Vagina (tissue), 2 donors: ENCODE measurements at places on chromosomes 11 and 22. TPM values are rescaled to one million over a fixed set of nuclear protein-coding genes. Genes with fewer than 3 reads are reported as not detected.

OR5A1 gene
- total RNA-seq, result not detected

JRKL gene
- 5.4 TPM for total RNA-seq

OR51M1 gene
- total RNA-seq, result not detected

CDC42BPG gene
- total RNA-seq, result 13.0 TPM

DNA sequence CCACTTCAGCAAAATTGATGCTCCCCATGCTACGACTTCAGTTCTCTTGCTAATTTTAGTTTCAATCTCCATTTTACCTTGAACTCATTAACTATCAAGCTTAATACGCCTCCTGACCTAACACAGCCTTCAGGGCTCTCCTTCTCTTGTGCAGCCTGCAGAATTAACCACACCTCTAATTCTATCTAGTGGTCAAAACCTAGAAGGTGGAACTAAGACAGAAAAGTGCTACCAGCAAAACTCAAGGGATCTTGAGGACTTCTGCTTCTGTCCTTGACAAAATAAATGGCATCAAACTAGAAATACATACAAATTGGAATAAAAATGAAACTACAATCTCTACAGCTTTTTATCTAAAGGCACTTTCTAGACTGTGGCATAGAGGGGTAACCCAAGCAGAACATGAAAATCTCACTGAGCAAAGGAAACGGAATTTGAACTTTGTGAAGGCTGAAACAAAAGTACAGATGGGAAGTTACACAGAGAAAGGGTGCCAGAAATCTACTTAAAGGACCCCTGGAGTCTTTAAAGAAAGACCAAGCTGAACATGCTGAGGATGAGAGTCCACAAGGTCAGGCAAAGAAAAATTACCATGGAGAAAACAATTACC, 10.7 kb downstream of the CWF19L2 start:
- no peaks in the 10 kb centered on the region for H3K27me3 ChIP-seq
- H3K4me1 ChIP-seq, result no peaks in the 10 kb centered on the region

GRCh38 chr22:28948424-28948823, 65.1 kb downstream of the ZNRF3 start:
- peaks cover 39% of the 10 kb centered on the region for H3K4me1 ChIP-seq
- DNase-seq, result no peak
- H3K4me3 ChIP-seq, result no peak overlapping the region
- no peaks in the 10 kb centered on the region for H3K36me3 ChIP-seq

DNA sequence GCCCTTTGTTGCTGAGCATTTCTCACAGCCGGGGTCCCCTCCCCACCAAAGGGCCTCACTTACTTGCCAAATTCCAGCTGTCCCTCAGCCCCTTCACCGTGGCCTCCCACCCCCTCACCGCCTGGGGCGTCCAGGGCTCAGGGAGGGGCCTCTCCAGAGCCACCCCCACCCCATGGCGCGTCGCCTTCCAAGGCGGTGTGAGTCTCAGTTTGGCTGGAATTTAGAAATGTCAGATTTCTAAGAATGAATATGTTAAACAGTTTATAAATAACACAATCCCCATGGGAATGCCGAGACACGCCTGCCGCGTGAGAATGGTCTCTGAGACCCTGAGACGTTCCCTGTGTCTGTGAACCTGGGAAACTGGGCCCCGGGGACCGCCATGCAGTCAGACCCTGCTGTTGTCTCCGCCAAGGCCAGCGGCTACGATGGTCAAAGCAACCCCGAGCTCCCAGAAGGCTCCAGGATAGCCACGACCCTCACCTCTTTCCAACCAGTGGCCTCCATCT, 28.9 kb downstream of the CELSR1 start:
- no peaks in the 10 kb centered on the region for H3K36me3 ChIP-seq
- DNase-seq, result no peak
- H3K4me3 ChIP-seq, result no peak overlapping the region

GRCh38 chr11:64851831-64852351, 7.4 kb upstream of the CDC42BPG start:
- no peak for DNase-seq
- peak overlapping the region; percentile 21 for H3K27ac ChIP-seq
- peaks cover 74% of the 10 kb centered on the region for H3K4me1 ChIP-seq
- H3K27me3 ChIP-seq, result no peaks in the 10 kb centered on the region

DNA sequence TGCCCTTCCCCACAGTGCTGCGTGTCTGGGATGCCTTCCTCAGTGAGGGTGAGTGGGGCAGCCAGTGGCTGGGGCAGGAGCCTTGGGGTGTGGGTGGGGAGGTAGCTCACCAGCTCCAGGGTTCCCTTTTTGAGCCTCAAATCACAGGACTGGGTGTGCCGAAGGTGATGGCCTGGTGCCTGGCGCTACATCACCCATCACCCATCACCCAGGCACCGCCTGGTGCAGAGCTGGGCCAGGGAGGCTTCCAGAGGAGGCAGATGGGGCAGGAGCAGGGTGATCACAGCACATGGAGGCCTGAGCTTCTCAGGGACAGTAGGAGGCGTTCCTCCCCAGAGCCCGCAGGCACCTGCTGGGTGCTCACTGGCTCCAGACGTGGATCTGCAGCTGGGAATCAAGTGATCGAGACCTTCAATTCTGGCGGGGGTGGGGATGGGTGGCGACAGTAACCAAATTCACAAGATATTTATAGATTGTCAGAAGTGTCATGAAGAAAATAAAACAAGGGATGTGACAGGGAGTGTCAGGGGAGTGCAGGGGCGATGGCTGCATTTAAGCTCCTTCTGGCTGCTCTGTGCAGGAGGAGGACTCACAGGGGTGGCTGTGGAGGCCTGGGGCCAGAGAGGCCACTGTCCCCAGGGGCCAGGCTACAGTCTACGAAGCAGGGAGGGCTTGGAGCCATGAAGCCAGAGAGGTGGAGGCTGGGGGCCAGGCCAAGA, 3.2 kb downstream of the TBC1D10C start:
- no peaks in the 10 kb centered on the region for H3K36me3 ChIP-seq
- no peak for DNase-seq
- no peaks in the 10 kb centered on the region for H3K27me3 ChIP-seq
- peaks cover 10% of the 10 kb centered on the region for H3K4me1 ChIP-seq
- no peak overlapping the region for H3K27ac ChIP-seq
- H3K4me3 ChIP-seq, result no peak overlapping the region

GRCh38 chr11:73971175-73971719, 11.4 kb downstream of the UCP2 start:
- H3K4me1 ChIP-seq, result peaks cover 15% of the 10 kb centered on the region
- H3K36me3 ChIP-seq, result no peaks in the 10 kb centered on the region
- no peaks in the 10 kb centered on the region for H3K27me3 ChIP-seq
- no peak overlapping the region for H3K4me3 ChIP-seq
